Putamen (tissue), 1 donor: ENCODE measurements at places on chromosomes 5 and 9.

DNA sequence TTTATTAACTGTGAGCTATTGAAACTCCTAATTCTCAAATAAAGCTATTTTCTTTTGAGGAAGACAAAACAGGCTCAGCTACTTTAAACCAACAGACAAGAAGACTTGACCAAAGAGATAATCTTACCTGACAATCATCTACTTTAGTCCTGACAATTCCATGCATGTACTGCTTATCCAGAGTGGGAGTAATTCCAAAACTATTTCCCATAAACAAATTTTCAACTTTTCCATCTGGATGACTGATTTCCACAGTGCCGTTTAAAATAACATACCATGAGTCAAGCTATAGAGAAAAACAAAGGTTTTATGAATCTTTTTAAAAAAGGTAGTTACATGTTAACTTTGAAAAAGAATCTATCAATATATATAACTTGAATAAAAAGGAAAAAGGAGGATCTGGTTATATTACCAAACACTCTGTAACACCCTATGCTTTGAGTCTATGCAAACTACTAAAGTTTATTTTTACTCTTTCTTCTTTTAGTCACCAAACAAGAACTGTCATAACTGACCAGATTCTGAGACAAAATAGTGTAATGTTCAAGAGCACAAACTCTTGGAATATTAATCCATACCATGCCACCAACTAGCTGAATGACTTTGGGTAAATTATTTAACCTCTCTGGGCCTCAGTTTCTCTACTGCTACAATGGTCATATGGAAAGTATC lies 129.7 kb downstream of the RAPGEF6 start:
- DNase-seq: no peak

- DNase-seq: no peak
These were observed 22.5 kb upstream of the NIPSNAP3A start for GRCh38 chr9:104725014-104725413.

GRCh38 chr5:176629317-176629852 lies 949 bp downstream of the SNCB start:
- no peak for DNase-seq

DNA sequence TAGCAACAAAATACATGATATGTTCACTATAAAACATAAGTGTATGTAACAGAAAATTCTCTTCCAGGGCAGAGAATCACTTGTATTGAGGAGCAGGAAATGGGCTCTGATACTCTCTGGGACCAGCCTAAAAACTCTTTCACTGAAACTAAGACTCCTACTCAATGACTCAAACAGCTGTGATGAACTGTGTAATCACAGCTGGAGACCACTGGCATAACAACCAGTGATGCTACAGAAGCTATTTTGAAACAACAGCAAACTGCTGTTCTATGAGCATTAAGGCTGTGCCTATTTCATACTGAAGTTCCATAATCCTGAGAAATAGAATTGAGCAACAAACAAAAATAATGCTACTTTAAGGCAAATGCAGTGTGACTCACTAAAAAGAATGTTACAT lies 594.0 kb downstream of the HINT1 start:
- DNase-seq: no peak

DNA sequence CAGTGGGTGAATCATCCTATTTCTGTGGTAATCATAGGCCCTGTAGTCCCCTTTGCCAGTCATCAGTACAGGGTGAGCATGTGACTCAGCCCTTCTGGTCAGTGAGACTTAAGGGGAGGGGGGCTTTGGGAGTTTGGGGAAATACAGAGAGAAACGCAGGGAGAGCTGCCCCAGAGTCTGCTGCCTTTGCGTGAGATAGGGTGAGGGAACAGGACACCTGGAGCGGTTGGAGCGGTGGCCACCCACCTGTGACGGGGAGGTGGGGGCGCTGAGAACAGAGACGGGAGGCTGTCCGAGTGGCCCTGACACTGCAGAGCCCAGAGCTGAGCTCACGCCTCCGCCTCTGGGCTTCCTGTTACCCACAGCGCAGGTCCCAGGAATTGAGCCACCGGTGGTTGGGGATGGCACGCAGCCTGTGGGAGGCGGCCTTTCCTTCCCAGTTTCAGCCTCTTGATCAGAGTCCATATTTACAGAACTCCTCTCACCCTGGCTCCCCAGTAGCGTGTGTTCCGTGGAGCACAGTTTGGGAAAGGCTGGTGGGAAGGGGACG lies 92.0 kb upstream of the ERCC6L2 start:
- no peak for DNase-seq

GRCh38 chr9:109799141-109799540 lies 19.1 kb downstream of the PALM2AKAP2 start:
- DNase-seq: no peak

DNA sequence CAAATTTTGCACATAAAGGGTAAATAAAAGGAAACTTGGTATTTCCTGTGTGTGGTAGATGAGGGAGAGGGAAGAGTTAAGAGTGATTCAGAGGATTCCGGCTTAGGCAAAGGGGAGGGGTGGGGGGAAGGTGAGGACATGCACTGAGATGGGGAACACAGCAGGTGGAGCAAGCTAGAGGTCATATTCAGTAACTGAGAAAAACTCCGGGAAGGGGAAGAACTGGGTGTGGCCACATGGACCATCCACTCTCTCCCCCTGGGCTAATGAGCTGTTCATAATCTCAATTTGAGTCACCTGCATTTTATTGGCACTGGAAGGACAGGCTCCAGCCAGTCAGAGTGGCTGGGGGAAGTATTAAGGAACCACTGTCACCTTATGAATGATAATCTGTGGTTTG lies 45.1 kb upstream of the UGCG start:
- DNase-seq: no peak

GRCh38 chr5:147415651-147416050 lies 94.2 kb downstream of the DPYSL3 start:
- no peak for DNase-seq

GRCh38 chr9:98182069-98182820 lies 10.2 kb downstream of the CORO2A start:
- DNase-seq: no peak

- DNase-seq: no peak
These were observed 39.0 kb upstream of the ZSWIM6 start for GRCh38 chr5:61293071-61293470.

DNA sequence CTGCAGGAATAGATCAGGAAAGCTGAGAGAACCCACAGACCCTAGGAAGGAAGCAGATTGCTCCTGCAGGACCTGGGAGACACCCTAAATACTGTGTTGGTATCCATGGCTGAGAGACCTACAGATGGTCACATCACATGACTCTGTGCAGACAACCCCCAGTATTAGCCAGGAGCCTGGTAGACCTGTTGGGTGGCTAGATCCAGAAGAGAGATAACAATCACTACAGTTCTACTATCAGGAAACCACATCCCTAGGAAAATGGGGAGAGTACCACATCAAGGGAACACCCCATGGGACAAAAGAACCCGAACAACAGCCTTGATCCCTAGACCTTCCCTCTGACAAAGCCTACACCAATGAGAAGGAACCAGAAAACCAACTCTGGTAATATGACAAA lies 24.2 kb upstream of the MELK start:
- no peak for DNase-seq

GRCh38 chr9:131628459-131629225 lies 83.3 kb downstream of the PRRT1B start:
- DNase-seq: no peak

- no peak for DNase-seq
These were observed 12.8 kb downstream of the B4GALT1 start for GRCh38 chr9:33154371-33154770.

- no peak for DNase-seq
These were observed 17.3 kb upstream of the SMAD5 start for GRCh38 chr5:136115183-136115865.

- DNase-seq: no peak
These were observed 36.8 kb upstream of the NIPBL start for GRCh38 chr5:36839489-36840476.

- DNase-seq: no peak
These were observed 792.4 kb upstream of the C9orf72 start for GRCh38 chr9:28365728-28366127.

- no peak for DNase-seq
These were observed 890 bp downstream of the PIK3R1 start for GRCh38 chr5:68216245-68217046.

- DNase-seq: no peak
These were observed 62.4 kb downstream of the MFAP3 start for GRCh38 chr5:154101184-154101583.

DNA sequence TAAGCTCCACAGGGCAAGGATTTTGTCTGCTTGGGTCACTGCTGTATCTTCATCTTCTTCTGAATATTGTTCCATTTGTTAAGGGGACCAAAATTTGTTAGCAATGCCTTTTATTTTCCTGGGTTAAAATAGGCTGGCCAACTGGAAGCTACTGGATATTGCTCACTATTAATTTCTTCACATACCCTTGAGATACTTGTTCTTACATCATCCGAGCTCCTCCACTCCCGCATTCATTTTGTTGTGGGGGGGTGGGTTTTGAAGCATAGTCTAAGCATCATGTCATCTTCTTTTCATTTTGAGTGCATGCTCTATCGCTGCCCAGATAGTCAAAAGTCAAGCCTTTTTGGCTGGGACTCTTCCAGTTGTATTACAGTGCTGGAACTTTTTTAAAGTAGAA lies 42.5 kb upstream of the PIK3R1 start:
- DNase-seq: no peak

DNA sequence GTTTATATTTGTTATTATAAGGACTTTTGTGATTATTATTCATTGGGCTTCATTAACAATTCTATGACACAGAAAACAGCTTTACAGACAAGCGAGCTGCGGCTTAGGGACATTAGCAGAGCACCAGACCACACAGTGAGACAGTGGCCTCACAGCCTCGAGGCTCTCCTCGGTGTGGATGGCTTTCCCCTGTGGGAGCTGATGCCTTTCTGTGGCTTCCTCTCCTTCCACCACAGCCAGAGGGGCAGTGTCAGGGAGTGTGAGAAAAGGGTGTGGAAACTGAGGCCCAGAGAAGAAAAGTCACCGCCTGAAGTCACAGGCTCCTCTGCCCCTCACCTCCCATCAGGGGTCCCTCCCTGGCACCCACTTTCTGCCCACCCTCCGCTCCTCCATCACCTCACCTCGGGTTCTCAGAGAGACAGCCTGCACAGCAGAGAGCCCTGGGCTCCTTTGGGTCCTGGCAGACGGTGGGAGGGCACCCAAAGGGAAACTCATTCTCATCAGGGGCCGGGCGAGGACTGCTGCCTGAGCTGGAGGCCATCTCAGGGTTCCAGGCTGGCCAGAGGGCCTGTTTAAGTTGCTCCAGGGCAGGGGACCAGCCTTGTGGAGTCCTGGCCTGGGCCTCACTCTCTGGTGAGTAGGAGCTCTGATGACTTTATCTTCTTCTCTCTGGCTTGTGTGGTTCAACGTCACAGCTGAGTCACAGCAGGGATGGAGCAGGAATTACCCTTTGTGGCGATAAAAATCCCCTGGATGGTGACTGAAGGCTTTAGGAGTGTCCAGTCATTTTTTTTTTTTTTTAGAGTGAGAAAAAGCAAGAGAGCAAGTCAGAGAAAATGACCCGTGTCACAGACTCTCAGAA lies 830 bp downstream of the TRAF1 start:
- no peak for DNase-seq

- DNase-seq: no peak
These were observed 29.8 kb downstream of the ADAM19 start for GRCh38 chr5:157545610-157546310.

DNA sequence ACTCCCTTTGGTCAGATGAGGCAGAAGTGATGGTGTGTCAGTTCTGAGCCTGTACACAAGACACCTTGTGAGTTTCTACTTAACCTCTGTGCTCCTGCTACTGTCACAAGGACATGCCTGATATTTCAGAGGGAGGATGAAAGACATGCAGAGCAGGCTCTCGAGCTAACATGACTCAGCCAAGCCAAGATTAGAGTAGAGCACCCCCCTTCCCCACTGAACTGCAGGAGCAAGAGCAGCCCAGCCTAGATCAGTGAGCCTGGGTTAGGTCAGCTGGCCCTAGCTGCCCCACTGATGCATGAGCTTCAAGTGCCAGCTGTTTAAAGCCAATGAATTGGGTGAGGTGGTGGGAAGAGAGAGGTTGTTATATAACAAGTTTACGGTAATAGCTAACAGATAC lies 36.7 kb downstream of the BRINP1 start:
- DNase-seq: no peak

DNA sequence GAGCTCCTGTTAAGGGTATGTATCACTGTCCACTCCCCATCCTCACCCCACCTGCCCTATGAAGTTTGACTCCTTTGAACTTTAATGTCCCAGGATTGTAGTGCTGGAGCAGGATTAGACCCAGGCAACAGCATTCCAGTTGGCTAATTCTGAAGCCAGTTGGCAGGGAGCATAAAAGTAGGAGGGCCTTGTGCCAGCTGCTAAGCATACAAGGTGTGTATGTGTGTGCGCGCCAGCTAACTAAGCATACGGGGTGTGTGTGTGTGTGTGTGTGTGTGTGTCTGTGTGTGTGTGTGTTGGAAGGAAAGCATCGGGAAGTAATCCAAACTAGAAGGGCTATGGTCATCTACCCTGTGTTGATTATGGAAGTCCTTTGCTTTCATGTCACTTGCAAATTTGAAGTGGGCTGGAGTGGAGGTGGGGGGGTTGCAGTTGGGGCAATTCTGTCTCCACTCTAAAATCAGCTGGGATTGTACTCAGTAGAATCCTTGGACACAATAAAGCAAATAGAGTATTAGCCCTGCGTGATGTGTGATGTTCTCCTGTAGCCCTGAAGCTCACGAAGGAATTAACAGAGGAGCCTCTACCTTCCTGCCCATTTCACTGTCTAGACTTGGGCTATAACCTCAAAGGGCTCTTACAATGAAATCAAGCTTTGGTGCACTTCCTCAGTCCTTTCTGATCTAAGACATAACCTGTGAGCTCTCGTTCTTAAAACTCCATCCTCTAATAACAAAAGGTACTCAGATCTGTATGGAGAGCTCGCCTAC lies 26.9 kb downstream of the HMGCR start:
- DNase-seq: no peak

DNA sequence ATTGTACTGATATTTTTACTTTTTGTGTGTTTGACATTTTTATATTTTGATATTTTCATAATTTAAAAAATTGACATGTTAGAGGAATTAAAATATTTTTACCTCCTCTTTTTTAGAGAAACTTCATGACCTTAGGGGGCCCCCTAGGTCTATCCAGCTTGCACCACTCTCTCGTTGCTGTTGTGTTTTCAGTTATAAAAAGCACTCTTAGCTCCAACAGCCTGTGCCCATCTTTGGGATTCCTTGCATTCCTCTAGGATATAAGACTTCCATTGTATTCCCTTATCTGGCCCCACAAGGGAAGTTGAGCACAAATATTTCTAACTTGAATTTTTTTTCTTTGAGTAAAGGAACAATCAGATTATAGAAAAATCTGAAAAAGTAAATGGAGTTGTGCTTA lies 245.3 kb downstream of the SH3GL2 start:
- DNase-seq: no peak

DNA sequence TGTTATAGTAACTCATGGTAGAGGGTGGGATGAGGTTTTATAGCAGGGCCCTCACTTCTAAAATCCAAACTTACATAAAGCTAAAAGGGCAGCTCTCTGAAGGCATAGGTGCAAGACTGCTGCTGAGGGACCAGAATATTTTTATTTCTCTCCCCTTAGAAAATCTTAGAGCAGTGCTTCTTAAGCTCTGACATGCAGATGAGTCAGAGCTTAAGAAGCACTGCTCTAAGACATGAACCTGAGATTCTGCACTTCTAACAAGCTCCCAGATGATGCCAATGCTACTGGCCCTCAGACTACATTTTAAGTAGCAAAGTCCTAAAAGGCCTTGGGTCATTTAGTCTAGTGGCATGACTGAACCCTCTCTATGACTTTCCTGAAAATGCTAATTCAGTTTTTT lies 97.6 kb upstream of the SPRY4 start:
- DNase-seq: no peak
